Fibroblast of skin of left biceps (primary cell): ENCODE measurements at places on chromosomes 3 and 15.

GRCh38 chr15:73119478-73119877 is 67.2 kb downstream of the NEO1 start:
- no peak for DNase-seq

DNA sequence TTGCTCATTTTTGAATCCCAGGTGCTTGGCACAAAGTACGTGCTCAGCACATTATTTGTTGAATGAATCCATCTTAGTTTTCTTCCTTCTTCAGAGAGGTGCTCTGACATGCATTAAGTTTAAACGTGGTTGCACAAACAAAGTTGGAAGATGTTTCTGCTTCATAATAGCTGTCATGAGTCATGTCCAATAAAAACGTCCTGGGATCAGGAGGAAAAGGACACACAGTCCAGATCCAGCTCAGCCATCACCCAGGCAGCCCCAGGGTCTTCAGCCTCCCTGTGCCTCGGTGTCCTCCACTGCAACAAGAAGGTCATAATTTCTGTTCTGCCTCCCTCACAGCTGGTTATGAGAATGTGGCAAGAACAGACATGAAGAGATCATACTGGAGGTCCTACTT is 55.4 kb downstream of the CCNL1 start:
- DNase-seq, result no peak

DNA sequence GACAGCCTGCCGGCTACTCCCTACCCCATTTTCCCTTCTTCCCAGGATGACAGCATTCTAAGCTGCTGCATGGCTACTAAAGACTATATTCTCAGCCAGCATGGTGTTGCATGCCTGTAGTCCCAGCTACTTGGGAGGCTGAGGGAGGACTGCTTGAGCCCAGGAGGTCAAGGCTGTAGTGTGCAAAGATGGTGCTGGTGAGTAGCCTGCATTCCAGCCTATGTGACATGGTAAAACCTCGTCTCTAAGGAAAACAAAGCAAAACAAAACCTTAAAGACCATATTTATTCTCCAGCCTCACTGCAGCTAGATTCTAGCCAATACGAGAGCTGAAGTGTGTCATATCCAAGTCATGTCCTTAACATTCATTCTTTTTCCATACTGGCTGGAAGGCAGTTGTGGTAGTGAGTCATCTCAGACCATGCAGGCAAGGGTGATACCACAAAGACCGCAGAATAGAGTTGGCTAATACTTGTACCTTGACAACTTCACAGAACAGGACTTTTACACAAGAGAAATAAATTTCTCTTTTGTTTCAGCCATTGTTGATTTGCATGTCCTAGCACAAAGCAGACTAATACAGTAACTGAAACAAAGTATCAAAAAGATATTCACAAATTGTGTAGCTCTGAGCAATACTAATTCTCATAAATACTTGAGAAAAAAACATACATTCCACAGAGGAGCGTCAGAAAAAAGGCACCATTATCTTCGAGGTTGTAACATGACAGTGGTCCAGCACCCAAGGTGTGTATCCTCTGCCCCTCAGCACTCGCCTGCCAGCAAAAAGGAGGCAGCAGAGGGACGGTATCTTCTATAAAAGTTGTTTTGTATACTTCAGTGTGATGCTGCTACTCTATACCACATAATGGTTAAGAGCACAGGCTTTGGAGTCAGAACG is 14.8 kb downstream of the PBRM1 start:
- DNase-seq, result peak; percentile 99

DNA sequence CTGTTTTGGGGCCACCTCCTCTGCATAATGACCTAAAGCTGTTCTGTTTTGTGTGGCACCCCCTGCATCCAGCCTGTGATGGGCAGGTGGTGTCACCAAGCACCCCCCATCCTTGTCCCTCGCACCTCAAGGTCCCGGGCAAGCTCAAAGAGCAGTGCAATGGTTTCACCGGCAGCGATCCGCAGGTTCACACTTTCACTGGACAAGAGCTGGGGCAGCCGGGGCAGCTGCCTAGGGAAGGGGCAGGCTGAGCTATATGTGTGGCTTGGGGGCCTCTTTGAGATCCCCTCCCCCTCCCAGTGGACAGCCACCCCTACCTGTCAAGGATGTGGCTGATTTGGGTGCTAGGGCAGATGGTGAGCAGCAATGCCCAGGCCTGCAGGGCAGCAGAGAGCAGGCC is 3.1 kb downstream of the IFRD2 start:
- no peak for DNase-seq

GRCh38 chr3:100811779-100812507 is 102.6 kb downstream of the TFG start:
- no peak for DNase-seq

DNA sequence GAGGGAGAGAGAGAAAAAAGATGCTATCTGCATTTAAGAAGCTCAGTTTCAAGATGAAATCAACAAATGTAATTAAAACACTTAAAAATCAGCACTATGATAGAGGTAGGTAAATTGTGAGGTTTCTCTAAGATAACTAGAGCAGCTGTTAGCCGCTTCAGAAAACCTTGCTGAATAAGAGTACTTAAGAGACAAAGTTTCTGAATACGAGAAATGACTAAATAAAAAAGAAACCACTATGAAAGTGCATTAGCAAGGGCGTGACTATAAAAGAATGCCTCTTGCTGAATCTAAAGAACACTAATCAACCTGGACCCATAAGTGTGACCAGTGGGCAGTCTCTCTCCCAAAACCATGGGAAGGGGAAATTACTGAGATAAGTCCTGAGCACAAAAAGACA is 41.8 kb downstream of the IQCB1 start:
- DNase-seq, result no peak

DNA sequence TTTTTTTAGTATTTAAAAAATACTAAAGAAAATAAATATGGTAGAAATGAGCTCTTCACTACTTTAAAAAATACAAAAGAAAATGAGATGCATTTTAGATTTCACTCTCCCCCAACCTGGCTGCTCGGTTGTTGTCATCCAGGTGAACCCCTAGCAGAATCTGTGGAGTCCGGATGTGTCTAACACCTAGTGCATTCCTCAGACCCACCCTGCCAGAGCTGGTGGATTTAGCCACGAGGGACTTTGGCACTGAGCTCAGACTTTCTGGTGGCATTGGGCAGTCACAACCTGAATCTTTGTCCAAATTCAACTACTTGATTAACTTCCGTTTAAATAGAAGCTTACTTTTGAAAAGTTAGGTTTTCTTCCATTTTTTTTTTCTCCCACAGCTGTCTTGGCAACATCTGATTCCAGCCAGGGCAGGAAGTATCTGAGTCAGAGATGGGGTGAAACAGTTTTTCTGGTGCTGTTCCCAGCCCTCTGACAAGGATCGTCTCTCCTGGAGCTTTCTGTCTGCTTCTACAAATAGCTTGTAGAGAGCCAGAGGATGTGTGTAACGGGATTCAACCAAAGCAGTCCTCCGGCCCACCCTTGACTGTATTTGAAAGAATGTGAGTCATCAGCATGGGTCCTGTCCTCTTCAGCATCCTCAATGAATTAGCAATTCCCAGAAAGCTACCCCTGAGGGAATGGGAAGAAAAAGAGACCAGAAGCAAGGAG is 301.8 kb upstream of the MCTP2 start:
- peak; percentile 94 for DNase-seq

- DNase-seq, result no peak
These were observed 368.2 kb downstream of the PTPRG start for GRCh38 chr3:61929617-61930016.

- DNase-seq, result peak; percentile 91
These were observed 9.5 kb downstream of the CA12 start for GRCh38 chr15:63372018-63372705.

DNA sequence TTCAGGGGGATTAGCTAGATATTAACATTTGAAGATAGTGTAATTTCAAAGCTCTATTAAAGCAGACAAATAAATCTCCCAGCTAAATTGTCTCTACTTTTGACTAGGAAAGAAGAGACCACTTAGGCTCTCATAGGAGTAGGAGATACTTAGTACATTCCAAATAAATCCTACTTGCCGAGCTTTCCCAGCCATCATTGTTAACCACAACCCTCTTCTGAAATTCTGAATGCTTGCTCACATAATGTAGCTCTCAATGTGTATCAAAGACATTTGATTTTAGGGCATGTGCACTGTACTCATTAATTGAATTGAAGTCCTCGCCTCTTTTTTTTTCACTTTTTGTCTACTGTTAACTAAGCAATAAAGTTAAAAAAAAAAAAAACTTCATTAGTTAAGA is 598.2 kb upstream of the ADAMTS9 start:
- no peak for DNase-seq

DNA sequence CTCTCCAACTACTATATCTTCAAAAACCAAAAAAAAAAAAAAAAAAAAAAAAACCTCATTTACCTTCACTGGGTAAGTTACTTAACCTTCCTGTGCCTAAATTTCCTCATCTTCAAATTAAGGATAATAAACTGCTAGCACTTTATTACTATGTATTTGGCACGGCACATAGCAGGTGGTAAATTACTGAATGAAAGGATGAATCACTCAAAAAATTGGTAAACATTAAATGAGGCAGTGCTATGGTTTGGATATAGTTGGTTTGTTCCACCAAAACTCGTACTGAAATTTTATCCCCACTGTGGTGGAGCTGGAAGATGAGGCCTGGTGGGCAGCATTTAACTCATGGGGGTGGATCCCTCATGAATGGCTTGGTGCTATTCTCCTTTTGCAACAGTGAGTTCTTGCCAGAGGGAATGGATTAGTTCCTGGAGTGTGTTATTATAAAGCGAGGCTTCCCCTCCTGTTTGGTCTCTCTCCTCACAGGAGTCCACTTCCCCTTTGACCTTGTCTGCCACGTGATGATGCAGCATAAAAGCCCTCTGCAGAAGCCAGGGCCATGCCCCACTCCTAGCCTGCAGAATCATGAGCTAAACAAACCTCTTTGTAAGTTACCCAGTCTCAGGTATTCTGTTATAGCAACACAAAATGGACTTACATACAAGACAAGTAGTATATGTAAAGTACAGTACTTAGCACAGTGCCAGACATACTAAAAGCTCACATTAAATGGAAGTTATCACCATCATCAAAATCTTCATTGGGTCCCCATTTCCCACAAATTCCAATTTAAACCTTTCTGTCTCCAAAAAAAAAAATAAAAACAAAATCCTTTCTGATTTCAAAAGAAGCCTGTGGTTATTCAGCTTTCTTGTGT is 20.6 kb downstream of the DCUN1D1 start:
- no peak for DNase-seq

DNA sequence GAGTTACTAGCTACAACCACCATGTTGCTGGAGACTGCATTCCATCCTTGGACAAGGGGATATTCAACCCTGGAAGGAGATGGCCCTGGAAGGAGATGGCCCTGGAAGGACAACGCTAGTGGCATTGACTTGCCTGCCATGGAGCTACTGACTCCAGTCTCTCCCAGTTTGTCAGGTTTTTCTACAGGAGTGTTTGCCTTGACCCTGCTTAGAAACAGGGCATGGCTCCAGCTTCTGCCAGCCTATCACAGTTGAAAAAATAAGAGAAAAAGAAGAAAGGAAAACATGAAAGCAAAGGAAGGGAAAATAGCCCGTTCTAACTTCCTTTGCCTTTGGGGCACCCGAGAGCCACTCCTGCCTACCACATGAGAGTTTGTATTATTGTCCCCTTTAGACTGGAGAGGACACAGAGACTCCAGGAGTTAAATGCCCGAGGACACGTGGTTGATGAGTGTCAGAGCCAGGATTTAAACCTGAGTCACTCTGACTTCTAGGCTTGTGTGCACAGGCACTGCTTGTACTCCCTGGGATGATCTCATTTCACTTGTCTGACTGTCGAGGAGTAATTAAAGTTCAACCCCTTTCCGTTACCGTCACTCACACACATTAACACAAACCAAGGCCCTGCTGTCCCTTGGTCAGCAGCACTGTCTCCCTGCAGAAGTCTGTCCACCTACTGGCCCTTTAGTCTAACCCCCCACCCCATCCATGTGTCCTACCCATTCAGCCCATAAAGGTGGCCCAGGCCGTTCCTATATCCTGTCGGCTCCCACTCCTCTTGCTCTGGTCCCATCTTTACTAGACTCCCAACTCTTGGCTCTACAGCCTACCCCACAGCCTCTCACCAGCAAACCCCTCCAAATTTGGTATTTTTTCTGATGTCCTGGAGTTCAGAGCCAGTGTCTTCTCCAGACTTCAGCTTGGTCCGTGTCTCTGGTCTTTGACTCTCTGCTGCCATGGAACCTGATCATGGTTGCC is 46.1 kb downstream of the C2CD4A start:
- peak; percentile 18 for DNase-seq

GRCh38 chr15:41281236-41281635 is 50.2 kb downstream of the CHP1 start:
- peak; percentile 77 for DNase-seq

- no peak for DNase-seq
These were observed 112.7 kb downstream of the TNIK start for GRCh38 chr3:171347301-171348039.

GRCh38 chr3:72558001-72558400 is 290.2 kb downstream of the SHQ1 start:
- no peak for DNase-seq

DNA sequence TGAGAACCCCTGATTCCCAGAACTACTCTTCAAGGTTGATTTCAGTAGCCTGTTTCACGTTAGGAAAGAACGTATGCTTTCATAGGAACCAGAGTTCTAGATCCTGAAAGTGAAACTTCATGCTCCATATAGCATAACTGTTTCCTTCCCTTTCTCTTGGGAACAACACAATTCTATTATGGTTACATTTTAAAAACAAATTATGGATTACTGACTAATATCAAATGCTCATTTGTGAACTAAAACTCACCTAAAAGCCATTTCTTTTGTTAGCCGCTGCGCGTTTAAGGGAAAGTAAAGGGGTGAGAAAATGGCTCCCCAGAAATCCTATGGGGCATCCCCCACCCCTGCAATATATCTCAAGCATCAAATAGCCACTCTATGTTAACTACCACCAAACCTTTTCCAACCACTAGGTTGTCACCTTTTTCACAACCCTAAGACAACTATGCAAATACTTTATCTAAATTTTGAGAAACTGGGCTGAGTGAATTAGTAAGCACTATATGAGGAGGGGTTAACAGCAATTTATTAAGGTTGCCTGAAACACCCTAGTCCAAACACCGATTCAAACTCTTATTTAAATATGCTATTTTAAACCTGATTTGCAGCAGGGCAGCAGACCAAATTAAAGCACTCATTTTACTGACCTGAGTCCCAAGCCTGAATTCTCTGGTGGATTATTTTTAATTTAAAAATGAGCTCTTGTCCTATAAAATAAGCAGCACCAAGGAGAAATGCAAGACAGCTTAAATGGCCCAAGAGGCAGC is 2.4 kb downstream of the SIAH2 start:
- no peak for DNase-seq

DNA sequence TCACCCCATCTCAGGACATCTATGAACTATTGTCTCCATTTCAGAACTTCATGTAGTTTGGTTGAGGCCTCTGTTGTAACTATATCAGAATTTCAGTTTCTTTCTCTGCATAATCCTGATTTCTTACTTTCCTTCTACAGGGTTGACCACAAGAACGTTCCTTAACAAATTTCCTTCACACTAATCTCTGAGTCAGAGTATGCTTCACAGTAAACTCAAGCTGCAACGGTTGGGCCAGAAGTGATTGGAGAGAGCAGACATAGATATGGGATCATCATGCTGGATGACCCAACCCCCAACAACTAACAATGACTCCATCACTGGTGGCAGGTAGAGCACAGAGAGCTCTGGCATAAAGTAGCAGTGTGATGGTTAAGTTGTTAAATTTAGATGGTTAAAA is 128.8 kb upstream of the OSTN start:
- peak; percentile 57 for DNase-seq

GRCh38 chr3:29514170-29514569 is 233.3 kb downstream of the RBMS3 start:
- peak; percentile 38 for DNase-seq

GRCh38 chr3:5054098-5054497 is 68.0 kb upstream of the ARL8B start:
- DNase-seq, result no peak
